ENCODE measurements at places on chromosomes 3 and 15.

GRCh38 chr3:143216709-143217182, 97.2 kb downstream of the CHST2 start:
- DNase-seq: no peak

GRCh38 chr3:21447476-21448151, 303.4 kb downstream of the ZNF385D start:
- no peak for DNase-seq

DNA sequence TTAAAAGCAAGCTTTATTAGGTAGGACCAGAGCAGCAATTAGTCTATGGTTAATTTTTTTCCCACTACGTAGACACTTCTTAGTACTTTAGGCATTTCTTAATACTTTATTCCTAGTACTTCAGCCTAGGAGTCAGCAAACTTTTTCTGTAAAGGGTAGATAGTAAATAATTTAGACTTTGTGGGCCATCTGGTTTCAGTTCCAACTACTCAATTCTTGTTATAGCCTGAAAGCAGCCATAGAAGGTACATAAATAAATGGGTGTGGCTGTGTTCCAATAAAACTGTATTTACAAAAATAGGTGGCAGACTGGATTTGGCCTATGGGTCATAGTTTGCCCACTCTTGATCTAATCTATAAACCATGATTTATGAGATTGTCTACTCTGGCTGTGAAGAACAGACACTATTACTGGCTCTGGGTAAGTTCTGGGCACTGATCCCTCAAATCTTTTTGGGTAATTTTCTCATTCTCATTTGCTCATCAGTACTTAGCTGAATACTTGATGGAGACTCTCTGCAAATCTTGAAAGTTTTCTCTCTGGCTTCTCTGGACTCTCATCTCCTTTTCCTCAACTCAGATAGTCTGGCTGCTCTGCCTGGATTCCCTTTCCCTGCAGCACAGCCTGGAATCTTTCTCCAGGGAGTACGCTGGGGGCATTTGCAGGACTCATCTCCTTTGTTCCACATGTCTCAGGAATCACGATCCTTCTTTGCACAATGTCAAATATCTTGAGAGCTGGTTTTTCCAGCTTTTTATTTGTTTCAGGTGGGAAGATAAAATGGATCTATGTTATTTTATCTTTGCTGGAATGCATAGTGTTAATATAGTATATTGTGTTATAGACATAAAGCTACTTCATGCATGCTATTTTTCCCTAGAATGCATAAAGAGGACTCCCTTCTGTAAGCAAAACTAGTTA, 524.8 kb upstream of the TBL1XR1 start:
- DNase-seq: no peak

GRCh38 chr3:16802389-16802788, 82.4 kb upstream of the PLCL2 start:
- no peak for DNase-seq

- no peak for DNase-seq
Observed at GRCh38 chr15:92907896-92908712, 8.0 kb downstream of the CHD2 start.

DNA sequence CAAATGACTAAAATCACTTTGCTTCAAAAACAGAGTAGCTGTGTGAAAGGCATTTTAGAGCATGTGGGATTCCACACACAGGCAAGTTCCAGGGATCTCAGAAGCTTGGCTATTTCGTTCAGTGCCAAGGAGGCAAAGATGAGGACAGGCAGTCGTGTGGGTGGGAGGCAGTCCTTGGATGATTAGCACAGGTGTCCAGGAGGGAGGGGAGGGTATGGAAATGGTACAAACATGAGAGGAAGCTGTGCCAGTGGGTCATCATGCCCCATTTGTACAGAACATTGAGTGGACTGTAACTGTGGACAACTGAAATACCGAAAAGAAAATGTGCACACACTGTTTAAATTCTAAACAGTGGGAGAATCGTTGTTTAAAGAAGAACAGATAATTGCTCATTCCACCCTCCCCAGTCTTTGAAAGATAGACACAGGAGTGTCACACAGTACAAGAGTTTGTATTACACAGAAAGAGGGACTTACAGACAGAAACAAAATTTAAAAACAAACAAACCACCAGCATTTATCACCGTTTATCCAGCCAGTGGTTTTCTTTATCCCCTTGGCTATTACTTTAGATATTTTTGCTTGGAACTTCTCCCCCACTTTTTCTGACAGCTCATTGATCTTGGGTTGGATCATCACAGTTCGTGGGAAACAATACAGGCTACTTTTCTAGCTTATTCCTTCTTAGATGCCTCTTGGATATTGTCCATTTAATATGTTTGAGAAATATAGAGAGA, 122.9 kb downstream of the GREM1 start:
- no peak for DNase-seq

GRCh38 chr3:36244728-36245127, 135.6 kb upstream of the STAC start:
- no peak for DNase-seq

DNA sequence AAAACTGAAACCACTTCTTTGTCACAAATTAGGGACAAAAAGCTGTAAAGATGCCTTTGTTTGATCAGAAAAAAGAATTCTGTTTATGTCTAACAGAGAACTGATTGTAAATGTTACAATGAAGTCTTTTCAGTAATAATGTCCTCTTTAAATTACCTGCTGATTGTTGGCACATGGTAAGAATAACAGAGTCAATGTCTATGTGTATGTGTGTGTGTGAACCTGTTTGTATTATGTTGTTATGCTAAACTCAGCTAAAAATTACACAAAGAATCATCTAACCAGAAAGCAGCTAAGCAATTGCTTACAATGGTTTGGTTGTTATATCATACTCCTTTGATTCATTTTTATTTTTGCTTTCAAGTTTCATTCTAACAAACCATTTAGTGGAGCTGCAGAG, 159.1 kb upstream of the PDZRN3 start:
- no peak for DNase-seq

- DNase-seq: no peak
Observed at GRCh38 chr3:197021729-197022404, 7.8 kb downstream of the MELTF start.

All from C1 segment of cervical spinal cord (tissue), 14 donors.